DMS 273 treated with DMSO at 0.1 percent for 48 hours (cell line): ENCODE measurements at places on chromosomes 3 and 15.
A peak's percentile ranks its signal among the peaks of the same experiment; 100 is the strongest.

GRCh38 chr3:124780761-124781475 is 50.7 kb downstream of the UMPS start:
- no peak for DNase-seq

DNA sequence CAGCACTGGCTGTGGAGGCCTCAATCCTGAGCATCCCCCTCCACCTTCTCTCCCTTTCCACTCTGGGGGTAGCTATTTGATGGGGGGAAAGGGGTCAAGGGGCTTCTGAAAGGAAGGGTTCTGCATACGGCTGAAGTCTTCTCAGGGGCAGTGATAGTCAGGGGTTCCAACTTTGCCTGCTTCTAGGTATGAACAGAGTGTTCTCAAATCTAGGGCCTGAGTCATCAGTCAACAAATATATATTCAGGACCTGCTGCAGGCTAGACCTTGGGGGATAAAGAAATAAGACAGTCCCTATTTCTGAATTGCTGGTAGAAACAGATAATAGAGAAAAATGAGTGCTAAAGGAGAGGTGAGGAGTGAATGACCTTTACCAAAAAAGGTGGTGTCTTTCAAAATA is 12.8 kb downstream of the RGMA start:
- DNase-seq: no peak

GRCh38 chr15:32861761-32862160 is 144.0 kb downstream of the GREM1 start:
- no peak for DNase-seq

- no peak for DNase-seq
Measured at GRCh38 chr3:188687389-188687788, 484.4 kb upstream of the TPRG1 start.

- peak; percentile 5 for DNase-seq
Measured at GRCh38 chr15:90219421-90220141, 14.2 kb downstream of the CIB1 start.

DNA sequence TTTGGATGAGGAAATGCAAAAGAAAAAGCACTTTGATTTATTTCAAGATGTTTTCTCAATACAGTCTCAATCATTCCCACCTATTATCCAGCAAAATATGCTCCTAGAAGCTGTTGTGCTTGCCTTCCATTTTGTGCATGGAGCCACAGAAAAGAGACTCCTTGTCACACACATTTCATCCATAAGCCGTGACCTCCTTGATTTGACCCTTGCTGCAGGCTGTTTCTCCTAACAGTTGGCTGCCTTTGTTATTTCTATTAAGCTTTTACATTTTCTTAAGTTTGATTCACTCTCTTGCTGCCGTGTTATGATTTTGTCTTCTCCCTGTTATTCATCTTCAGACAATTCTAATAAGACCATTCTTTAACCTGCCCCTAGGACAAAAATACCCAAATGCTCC is 124.2 kb upstream of the PLAAT1 start:
- no peak for DNase-seq

DNA sequence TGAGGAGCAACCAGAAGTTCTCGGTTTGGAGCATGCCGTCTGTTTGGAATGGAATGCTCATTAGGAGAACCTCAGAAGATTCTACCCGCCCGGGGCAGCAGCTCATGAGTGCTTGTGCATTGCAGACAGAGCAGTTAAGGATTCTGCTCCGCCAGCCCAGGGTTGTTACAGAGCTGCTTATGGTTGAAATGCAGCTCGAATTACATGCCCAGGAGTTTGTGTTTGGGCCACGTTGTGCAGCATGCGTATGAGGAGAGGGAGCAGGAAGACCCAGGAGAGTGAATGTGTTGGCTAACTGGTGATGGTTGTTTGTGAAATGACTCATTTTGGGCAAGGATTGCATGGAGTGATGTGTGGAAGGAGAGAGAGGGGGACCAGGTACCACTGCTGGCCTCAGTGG is 9.0 kb downstream of the FGD5 start:
- no peak for DNase-seq

DNA sequence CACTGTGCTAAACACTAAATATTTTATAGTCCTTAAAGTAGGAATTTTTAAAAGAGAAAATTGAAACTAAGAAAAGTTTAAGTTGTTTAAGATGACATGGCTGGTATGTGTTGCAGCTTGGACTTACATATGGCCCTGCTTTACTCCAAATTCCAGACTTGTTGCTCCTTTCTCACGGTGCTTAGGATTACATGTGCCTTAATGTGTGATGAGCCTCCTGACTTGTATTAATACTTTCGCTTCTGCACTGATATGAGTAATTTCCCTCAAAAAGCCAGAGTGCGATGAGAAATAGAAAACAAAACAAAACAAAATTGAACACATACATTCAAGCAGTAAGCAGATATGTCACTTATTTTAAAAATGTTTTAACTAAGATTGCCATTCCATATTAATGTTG is 250.2 kb downstream of the VGLL3 start:
- no peak for DNase-seq

GRCh38 chr3:19348941-19349564 is 200.7 kb downstream of the KCNH8 start:
- DNase-seq: peak; percentile 5

- DNase-seq: no peak
Measured at GRCh38 chr3:50269977-50270413, 1.0 kb downstream of the SEMA3B start.

- no peak for DNase-seq
Measured at GRCh38 chr3:46897031-46897430, 19.5 kb downstream of the PTH1R start.
